Hypothalamus (tissue), 51 donors: ENCODE measurements at places on chromosomes 11 and 22.

GRCh38 chr11:112316971-112317370 lies 56.3 kb upstream of the PLET1 start:
- no peak for DNase-seq

GRCh38 chr11:72720784-72721183 lies 31.4 kb downstream of the ARAP1 start:
- DNase-seq, result no peak

DNA sequence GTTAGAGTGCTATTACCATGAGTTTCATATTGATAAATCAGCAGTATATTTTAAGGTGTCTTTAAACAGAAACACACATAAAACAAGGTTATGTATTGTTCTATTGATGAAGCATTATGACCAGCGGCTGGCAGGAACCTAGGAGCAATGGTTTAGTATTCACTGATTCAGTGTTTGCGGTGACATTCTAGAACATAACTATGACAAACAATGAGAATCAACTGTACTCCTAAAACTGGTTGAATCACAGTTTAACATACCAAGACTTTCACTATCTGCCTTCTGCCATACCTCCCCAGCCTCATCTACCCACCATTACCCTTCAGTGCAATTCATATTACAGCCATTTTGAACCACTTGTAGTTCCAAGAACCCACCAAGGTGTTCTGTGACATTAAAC lies 8.8 kb downstream of the HOATZ start:
- no peak for DNase-seq

DNA sequence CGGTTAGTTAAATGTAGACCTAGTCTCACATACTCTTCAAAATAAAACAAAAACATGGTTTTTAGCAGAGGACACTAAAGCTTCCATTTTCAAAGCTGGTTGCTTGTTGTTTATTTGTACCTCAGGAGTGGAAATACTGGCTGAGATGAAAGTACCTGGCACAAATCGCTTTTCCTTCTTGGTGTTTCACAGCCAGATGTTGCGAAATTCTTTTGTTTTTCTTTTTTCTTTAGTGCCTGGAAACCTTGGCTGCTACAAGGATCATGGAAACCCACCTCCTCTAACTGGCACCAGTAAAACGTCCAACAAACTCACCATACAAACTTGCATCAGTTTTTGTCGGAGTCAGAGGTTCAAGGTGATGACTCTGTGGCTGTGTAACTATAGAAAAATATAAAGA lies 48.3 kb downstream of the KREMEN1 start:
- no peak for DNase-seq

GRCh38 chr22:37174964-37175363 lies 13.1 kb downstream of the C1QTNF6 start:
- DNase-seq, result no peak

GRCh38 chr11:67452141-67452952 lies at the start of gene GPR152:
Gene GPR152, minus strand, starts transcription at chr11:67452729. Its CDS starts 5 bp downstream, at chr11:67452724.
- DNase-seq, result no peak

DNA sequence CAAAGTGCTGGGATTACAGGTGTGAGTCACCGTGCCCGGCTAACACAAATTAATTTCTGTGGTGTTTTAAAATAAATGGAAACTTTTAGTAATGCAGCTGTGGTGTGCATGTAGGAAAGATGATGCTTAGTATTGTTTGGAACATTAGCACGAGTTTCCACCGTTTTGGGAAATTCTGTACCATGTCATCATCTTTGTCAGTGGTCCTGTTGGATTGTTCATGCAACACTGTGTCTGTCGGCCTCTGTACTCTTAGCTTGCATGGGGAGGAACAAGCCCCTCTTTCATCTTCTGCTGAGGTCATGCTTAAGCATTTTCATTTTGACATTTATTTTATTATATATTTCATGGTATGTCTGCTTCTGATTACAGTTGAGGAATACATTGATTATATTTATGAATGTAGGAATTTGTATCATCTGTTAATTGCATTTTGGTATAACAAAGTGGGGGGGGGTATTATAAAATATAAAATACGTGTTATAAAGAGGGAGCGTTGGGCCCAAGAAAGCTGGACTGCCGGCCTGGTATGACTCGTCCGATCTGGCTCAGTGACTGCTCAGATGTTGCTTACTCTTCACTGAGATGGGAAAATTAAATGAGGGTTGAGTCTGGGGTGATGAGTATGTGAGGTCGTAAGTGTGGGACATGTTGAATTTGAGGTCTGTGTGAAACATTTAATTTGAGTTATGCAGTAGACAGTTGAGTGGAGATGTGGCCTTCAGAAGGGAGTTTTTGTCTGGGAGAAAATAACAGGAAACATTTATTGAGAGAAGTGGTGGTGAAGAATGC lies 28.7 kb downstream of the CECR2 start:
- no peak for DNase-seq

DNA sequence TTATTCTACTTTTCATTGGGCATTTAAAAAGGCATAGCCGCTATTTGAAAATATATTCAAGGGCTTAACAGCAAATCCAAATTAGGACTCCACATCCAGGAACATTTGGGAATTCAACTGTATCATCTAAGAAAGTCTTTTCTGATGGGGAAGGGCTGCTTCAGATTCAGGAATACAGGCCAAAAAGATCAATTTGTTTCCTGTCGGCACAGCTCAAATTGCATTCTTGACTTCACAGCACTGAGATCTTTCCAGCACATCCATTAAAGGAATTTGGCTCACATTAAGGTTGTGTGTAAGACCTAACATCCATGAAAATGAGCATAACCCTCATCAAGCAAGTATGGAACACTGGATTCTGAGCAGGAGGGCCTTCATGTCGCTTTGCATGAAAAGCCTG lies 1169.5 kb upstream of the CCDC90B start:
- no peak for DNase-seq

DNA sequence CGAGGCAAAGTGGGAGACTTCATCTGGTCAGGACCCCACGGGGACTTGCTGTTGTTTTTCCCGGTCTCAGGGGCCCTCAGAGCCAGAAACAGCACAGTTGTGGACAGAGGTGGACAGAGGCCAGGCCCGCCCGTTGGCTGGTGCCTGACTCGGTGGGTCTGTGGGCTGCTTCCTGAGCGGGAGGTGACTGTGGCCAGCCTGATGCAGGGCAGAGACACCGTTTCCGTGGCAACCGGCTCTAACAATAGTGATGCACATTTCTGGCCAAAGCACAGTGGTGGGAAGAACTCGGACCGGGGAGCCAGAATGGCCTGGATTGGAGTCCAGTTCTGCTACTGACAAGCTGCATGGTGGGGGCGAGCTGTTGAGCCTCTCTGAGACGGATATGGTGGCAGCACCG lies 58.7 kb upstream of the ATXN10 start:
- DNase-seq, result no peak

- DNase-seq, result no peak
Observed at GRCh38 chr11:87819151-87819550, 356.1 kb downstream of the RAB38 start.

DNA sequence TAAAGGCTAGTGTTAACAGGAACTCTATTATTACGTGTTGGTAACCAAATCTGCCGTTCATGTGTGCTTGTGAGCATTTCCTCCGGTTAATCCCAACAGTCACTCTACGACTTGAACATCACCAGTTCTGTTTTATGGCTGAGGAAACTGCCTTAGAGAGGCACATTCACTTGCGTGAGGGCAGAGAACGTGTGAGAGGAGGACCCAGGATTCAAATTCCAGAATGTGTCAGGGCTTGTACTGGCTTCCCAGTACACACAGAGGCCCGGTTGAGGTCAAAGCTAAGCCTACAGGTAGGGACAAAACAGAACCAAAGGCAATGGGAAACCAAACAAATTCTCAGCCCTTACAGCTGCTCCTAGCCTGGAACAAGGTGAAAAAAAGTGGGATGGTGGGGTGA lies 66.9 kb upstream of the TENM4 start:
- DNase-seq, result no peak

DNA sequence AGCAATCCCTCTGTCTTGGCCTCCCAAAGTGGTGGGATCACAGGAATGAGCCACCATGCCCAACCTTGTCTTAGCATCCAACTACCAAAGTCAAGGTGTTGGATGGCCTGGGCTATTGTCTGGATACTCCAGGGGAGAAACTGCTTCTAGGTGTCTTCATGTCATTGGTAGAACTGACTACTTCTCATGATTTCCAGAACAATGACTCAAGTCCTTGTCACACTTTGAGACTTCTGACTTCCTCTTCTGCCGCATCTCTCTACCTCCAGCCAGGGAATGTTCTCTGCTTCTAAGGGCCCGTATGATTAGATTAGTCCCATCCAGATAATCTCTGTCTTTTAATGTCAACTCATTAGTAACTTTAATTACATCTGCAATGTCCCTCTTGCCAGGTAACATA lies 30.6 kb downstream of the APOL6 start:
- DNase-seq, result no peak

DNA sequence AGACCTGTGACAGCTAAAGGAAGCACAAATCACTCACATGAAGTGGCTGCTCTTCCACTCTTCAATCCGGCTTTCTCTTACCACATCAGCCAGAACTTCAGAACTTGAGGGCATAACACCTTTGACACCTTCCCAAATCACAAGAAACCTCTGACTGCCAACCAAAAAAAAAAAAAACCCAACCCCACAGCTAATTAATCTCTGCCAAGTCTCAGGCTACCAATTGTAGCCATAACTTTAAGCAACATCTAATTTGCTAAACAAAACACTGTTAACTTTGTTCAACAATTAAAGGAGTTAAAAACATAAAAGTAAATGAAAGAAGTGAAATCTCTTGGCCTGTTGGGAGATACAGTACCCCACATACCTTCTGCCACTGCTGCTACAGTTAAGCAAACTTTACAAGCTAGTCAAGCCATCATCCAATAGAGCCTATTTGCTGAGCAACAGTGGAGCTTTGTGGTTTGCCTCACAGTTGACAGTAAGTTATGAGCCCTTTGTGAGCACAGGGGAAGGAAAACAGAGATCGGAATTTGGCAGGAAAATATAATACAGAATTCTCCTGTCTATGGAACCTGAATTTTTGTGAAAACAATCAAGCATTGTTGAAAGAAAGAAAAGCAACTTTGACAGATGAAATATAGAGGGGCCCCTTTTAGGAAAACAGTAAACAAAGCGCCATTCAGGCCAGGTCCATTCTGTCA lies at the start of gene SOX6:
Gene SOX6 (minus strand): TSS at position 490 of the 704 bp plus-strand sequence. CDS start 15,298 bp downstream, outside the sequence.
- DNase-seq, result no peak

- DNase-seq, result no peak
Observed at GRCh38 chr22:36334821-36335603, 52.8 kb downstream of the MYH9 start.

GRCh38 chr11:95443386-95443785 lies 212.4 kb upstream of the SESN3 start:
- DNase-seq, result no peak

DNA sequence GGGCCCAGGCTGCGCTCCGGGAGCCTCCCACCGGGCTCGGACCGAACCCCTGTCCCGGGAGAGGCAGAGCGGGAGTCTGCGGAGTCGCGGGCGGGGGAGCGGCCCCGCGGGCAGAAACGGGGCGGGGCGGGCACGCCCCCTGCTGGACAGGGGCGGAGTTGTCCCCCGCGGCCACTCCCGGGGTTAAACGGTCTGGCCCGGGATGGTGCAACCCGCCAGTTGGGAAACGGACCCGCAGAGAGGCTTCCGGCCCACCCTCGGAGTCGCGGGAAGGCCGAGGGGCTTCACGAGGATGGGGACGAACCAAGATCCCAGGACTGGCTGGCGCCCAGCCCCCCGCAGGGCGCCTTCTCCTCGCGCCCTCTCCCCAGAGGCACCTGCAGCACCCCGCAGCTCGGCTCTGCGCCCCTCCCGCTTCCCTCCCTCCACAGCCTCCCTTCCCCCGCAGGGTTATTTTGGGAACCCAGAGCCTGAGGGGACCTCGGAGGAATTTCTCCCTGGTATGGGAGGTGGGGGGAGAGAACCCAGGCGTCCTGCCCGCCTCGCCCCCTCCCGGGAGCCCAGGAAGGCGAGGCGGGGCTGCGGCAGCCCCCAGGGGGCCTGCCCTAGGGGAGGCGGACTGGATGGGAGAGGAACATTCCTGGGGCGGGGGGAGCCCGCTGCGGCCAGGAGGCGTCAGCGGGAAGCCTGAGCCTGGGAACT lies 902 bp downstream of the RASGRP2 start:
- peak; percentile 18 for DNase-seq

GRCh38 chr11:27191639-27192038 lies 151.0 kb downstream of the BBOX1 start:
- no peak for DNase-seq

- DNase-seq, result no peak
Observed at GRCh38 chr11:46279126-46280099, 2.0 kb downstream of the CREB3L1 start.

DNA sequence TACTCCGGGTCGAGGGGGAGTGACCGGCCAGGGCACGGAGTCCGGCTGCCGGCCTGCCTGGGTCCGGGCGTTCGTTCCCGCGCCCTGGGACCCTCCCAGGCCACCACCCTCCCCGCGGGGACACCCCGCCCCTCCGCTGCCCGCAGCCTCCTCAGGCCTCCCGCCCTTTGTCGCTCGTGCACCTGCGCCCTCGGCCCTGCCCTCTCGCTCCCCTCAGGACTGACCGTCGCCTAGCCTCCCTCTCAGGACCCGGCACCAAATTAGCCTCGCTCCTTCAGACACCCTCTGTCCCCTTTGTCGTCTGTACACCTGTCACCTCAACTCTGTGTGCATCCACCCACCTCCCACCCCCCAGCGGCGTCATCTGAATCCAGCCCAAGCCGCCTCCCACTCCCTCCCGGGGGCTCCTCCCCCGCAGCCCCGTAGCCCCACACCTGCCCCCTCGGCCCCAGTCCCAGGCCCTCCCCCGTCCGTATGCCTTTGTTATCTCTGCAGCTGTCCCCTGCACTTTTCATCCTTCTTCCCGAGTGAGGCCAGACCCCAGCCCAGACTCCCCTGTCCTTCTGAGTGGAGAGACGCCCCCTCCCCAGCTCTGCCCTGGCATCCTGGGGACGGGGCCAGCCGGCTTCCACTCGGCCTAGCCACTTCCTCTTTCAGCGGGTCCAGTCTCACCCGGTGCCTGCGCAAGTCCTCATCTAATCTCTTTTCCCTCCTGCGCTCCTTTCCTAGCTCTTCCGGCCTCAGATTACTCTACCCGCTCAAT lies 643 bp downstream of the TIGD3 start:
- no peak for DNase-seq

- DNase-seq, result no peak
Observed at GRCh38 chr22:29345932-29346331, 30.4 kb upstream of the RASL10A start.

DNA sequence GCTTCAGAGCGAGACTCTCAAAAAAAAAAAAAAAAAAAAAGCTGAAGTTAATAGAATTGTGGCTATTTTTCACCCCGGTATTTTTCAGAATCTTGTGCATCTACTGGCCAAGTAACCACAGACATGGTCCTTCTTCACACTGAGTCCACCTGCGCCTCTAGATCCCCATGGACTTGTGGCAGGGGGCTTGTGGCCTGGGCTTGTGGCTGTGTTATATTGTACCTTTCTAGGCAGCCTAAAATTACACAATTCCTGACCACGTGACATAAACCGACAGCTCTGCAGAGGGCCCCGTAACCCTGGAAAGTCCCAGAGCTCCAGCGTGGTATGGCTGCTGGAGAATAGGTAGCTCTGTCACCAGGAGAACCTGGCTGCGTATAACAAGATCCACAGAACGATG lies 10.9 kb upstream of the NAALADL1 start:
- no peak for DNase-seq

GRCh38 chr11:16016468-16016829 lies 339.9 kb downstream of the SOX6 start:
- no peak for DNase-seq

GRCh38 chr22:45502215-45503049 lies at the start of gene FBLN1:
Gene FBLN1, plus strand, starts transcription at chr22:45502883. Its CDS starts 103 bp downstream, at chr22:45502986.
- DNase-seq, result no peak
